ENCODE measurements at places on chromosomes 7 and 10.

- DNase-seq: no peak
Measured at GRCh38 chr7:20596653-20597052, 18.8 kb upstream of the ABCB5 start.

- no peak for DNase-seq
Measured at GRCh38 chr7:137992104-137992549, 9.8 kb downstream of the CREB3L2 start.

DNA sequence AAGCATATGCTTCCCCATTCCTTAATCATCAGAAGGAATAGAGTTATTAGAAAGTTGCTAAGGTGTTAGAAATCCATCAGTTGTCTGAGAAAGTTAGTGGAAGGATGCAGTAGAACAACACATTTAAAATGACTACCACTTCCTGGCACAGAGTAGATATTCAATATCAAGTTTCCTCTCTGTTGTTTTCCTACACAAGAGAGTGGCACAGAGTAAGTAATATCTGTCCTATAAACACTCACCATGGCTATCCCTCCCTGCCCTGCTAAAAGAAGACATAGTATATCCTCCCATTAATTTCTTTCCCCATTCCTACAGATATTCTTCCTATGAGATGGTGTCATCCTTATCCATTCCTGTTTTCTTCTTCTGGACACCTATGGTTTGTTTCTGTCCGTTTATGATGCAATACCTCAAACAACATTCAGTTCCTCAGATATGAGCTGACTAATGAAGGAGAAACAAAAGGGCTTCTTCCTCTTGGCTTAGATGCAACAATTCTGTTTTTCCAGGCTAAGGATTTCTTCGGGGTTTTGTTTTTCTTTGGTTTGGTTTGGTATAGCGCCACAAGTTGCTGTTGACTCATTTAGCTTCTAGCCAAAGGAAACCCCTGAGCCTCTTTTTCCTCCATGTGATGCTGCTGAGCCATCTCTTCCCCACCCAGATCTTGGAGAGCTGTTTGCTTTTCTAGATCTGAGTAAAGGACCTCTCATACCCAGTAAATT lies 32.9 kb upstream of the BPGM start:
- DNase-seq: no peak

DNA sequence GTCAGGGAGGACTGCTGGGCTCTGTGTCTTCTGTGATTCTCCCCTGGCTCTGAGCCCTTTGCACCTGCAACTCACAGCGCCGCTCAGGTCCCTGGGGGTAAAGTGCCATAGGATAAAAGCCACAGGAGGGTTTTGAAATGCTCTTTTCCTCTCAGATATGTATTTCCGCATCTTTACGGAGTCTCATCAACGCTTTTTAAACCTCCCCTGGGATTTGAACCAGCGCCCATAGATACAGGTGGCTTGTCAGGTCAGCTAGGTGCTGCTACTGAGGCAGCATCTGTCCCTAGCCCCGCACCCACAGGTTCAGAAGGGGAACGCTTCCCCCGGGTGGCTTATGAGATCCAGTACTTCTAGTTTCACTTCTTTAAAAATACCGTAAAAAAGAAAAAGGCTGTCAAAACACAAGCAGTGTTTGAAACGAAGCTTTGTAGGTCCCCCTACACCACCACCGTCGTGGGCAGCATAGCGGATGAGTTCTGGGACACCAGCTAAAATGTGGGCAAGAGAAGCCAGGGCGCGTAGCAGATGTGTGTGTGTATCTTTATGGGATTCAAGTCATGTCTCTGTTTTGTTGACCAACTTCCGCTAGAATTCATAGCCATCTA lies 173.5 kb downstream of the CUX1 start:
- no peak for DNase-seq

- DNase-seq: no peak
Measured at GRCh38 chr10:33661580-33662336, 327.3 kb upstream of the NRP1 start.

DNA sequence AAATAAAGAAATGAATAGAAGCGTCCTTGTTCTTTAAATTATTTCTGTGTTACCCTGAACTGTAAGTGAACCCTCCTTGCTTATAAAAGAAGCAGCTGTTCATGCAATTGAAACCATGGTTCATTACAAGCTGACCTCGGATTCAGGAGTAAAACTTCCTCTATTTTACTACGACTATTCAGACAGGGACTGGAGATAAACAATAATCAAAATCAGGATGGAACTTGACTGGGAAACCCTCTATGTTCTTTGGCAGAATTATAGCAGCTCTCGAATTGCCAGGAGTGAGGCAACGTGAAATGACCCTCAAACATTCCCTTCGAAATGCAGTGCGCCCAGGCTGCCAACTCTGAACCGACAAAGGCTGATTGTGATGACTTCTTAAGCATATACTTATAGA lies 172.1 kb downstream of the CYP26A1 start:
- no peak for DNase-seq

DNA sequence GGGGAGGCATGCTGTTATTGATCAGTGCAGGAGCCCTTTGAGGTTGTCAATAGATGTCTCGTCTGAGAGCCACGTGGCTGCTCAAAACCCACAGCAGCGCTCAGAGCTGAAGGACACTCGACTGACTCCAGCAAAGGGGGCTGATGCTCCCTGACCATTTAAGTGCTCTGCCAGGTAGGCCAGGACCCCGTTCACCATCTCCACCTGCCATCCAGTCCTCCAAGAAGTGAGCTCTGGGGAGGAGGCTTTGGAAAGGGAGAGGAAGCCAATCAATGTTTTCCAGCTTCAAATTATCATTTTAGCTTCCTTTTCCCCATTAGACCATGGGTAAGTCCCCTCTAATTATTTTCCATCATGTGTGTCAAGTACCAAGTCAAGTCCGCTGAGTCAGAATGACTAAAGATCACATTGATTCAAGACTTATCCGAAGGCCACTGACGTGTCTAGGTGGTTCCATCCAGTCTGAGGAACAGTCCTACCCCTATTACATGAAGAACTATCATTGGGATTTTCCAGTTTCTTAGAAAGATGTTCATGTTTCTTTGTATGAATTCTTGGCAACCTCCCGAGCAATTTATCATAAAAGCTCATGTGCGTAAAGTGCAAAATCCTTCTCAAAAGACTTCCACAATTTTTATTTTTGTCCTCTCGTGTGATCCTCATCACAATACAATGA lies 302.6 kb upstream of the LYZL1 start:
- no peak for DNase-seq

DNA sequence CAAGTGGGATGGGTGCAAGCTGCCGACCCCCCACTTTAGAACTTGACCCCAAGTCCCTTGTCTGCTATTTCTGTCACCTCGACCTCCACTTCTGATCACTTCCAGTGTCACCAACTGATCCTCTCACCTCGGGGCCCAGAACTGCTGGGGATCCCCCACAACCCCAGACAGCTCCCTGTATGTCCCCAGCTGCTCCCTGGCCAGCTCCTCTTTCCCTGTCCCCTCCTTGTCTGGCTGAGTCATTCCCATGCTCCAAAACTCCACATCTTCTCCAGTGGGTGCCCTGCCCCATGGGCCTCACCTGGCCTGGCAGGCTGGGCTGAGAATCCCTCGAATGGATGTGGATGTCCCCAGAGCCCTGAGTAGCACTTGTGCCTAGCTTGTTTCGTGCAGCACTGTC lies 154.3 kb upstream of the PCBD1 start:
- no peak for DNase-seq

GRCh38 chr10:132270721-132271457 lies 36.9 kb downstream of the STK32C start:
- DNase-seq: no peak

DNA sequence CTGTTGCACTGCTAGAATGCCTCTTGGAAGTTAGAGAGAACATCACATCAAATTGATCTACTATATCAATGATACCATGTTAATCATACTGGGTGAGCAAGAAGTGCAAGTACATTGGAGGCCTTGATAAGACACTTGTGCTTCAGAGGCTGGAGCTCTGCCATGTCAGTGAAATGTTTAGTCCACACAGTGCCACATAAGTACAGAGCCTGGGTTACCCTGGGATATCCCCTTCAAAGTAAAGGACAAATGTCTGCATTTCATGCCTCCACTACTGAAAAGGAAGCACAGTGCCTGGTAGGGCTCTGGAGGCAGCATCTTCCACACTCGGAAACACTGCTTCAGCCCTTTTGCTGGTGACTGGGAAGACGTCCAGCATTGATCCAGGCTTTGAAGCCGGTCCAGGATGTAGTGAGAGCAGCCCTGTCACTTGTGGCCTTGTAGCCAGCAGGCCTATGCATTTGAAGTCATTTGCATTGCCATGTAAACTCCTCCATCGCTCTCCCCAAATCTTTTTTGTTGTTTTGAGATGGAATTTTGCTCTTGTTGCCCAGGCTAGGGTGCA lies 15.7 kb upstream of the STN1 start:
- no peak for DNase-seq

DNA sequence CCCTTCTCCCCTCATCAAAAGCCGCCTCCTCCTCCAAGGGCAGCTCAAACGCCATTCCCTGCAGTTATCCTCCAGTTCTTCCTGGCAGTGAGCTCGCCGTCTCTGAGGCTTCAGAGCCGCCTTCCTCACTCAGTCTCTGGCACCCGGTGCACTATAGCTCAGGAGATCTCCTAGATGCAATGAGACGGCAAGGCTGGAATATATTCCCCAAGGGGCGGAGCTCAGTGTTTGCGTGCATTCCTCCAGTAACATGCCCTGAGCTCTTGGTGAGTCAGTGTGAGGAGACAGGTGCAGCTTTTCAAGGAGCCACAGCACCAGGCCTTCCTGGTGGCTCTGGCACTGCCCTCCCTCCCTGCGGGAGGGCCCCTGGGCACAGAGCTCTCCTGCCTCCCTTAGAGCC lies 512.6 kb upstream of the FOXK1 start:
- no peak for DNase-seq

DNA sequence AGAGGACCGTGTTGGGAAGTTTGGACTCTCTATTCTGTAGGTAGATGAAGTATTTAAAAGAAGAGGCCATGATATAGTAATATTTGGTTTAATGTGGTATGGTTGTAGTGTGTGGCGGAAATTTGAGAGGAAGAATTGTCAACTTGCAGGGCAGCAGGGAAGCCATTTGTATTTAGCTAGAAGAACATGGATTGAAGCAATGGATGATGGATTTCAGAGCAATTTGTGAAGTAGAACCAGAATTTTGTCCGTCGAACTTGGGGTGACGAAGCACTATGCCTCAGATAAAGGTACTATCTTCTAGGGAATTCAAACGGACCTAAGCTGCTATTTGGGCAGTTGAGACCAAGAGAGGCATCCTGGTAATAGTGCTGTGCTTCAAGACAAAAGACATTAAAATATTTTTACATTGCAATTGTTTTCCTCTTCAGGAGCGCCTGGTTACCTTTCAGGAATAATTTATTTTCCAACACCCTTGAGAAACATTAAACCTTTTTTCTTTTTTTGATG lies 615 bp upstream of the WBP1L start:
- no peak for DNase-seq

- no peak for DNase-seq
Measured at GRCh38 chr7:25149836-25150235, 24.8 kb upstream of the CYCS start.

GRCh38 chr10:87575851-87576250 lies 71.2 kb downstream of the MINPP1 start:
- no peak for DNase-seq

DNA sequence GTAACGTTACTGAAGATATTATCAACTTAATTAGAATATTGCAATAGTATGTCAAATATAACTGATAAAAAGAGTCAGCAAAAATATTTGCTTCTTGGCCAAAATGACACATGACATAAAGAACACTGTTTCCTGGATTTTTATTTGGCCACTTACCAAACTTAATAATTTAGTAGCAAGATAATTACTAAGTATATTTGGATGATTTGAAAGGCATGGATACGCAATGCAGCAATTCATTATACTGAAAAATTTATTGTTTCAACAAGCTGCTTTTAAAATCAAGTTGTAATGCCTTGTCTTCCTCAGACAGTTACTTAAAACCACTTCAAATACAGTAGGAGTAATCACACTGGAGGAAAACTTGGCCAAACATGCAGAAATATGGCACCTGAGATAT lies 234.0 kb downstream of the SEMA3E start:
- DNase-seq: no peak

DNA sequence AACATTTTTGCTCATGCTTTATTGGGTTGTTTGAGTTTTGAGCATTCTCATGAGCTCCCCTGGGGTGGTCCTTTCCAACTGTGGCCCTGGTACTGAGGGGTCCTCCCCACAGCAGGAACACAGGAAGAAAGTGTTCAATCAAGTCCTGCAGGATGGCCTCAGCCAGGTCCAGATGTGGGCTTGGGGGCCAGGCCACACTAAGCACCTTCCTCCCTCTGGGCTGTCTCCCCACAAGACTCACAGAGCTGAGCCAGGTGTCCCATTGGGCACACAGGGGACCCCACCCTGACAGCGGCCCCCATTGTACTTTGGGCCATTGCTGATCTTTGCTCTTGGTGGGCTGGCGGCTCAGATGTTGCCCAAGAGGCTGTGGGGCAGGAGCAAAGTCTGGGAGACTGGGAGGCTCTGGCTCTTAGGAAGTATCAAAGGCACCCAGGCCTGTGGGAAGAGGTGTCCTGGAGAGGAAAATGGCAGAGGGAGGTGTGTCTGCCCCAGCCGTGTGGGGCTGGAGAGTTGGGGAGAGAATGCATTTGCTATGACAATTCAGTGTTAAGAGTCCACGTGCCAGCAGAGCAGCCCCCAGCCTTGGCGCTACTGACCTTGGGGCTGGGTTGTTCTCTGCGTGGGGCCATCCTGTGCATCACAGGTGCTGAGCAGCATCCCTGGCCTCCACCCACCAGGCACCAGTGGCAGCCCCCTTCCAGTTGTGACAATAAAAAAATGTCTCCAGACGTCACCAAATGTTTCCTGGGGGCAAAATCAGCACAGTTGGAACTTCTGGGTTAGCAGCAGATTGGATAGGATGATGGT lies 17.8 kb downstream of the SCART1 start:
- DNase-seq: no peak

- DNase-seq: no peak
Measured at GRCh38 chr10:132296666-132297443, 10.9 kb downstream of the STK32C start.

- DNase-seq: no peak
Measured at GRCh38 chr7:8259586-8260222, 2.3 kb downstream of the ICA1 start.

GRCh38 chr7:26216049-26216448 lies 14.5 kb downstream of the CBX3 start:
- no peak for DNase-seq

DNA sequence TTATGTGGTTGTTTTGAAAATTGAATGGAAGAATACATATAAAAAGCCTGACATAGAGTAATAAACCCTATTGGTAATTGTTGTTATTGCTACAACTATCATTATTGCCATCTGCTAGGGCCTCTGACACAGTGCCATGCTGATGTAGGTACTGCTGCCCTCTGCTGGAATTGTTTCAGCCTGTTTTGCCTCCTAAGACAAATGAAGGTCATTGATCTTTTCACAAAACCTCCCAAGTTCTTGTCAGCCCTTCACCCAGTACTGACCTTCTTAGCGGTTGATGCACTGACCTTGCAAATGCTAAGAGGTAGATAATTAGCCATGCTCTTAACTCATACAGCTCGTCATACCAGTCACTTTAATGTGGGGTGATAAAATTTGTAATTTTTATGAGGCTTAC lies 975.2 kb downstream of the SORCS1 start:
- no peak for DNase-seq

- no peak for DNase-seq
Measured at GRCh38 chr7:50650057-50650664, 85.0 kb upstream of the DDC start.

GRCh38 chr10:127215866-127216265 lies 19.5 kb upstream of the INSYN2A start:
- no peak for DNase-seq

- no peak for DNase-seq
Measured at GRCh38 chr10:122323189-122323588, 51.3 kb upstream of the PLEKHA1 start.

- no peak for DNase-seq
Measured at GRCh38 chr7:124777268-124777667, 11.7 kb upstream of the GPR37 start.

All from stimulated activated CD8-positive, alpha-beta memory T cell treated with anti-CD3 and anti-CD28 coated beads, Interleukin-4, amount 100 ng/mL, for 1 hour (primary cell).